Stimulated activated CD4-positive, alpha-beta T cell treated with anti-CD3 and anti-CD28 coated beads, Interleukin-12 subunit alpha, Interleukin-12 subunit beta, amount 100 ng/mL, for 4 hours (primary cell): ENCODE measurements at places on chromosomes 12 and 14.

- DNase-seq = no peak
Measured at GRCh38 chr12:112944024-112944690, 5.9 kb downstream of the OAS3 start.

GRCh38 chr12:71799106-71799505 is 40.5 kb upstream of the TBC1D15 start:
- DNase-seq = no peak

DNA sequence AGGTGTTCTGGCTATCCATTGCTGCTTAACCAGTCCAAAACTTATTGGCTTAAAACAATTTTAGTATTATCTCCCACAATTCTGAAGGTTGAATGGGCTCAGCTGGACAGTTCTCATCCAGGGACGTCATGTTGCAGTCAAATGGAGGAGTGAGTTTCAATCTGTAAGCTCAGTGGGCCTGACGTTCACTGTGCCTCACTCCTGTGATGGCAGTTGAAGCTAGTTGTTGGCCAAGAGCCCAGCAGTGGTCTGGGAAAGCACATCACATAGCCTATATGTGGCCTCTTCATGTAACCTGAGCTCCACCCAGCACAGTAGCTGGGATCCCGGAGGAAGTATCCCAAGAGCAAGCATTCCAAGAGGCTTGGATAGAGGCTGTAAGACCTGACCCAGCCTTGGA is 40.6 kb upstream of the CDKN3 start:
- DNase-seq = no peak

- DNase-seq = peak; percentile 36
Measured at GRCh38 chr12:92143686-92144630, 1.7 kb downstream of the BTG1 start.

DNA sequence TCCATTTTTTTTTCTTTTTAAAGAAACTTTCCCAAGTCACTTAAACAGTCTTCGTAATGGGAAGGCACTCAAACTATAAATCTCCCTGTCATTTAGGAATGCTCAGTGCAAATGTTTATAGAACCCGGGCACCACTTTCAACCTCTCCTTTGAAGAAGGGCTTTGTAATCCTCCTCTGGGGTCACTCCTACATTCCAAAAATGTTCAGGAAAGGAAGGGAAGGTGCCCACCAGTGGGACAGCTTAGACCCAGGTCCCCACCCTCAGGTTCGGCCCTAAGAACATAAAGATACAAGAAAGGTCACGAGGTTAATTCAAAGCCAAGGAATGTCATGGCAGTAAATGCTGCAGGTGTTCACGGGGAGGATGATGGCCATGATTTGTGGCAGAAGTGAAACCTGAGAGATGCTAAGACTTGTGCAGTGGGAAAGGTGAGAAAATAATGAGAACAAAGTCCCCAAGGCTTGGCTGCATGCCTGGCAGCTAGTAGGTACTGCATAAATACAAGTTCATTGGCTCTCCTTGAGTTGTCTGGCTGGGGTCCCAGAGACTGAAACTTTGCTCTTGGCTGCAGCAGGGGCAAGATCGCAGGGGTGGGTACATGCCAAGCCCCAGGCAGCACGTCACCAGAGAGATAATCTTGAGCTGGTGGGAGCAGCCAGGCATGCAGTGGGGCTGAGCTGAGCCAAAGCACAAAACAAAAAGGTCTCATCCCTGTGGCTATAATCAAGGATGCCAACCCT is 21.1 kb downstream of the KRT18 start:
- no peak for DNase-seq

DNA sequence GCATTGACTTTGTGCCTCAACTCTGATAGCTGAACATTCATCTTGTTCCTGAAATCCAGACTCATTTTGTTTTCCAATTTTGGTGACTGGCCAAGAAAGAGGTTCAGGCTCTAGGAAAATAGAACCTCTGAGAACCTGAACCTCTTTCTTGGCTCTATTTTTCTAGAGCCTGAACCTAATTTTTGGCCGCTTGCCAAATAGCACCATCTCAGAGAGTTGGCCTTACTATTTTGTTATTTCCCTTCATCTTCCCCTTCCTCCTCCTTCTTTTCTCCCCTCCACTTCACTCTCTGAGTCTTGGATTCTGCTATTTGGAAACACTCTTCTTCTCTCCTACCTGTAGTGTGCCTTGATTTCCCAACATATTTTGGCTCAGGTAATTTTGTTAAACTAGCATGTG is 114.4 kb upstream of the CNTN1 start:
- DNase-seq = no peak

GRCh38 chr14:71555654-71556559 is 376.3 kb upstream of the RGS6 start:
- DNase-seq = peak; percentile 48

GRCh38 chr12:52946797-52947547 is 1.9 kb upstream of the KRT18 start:
- DNase-seq = no peak

DNA sequence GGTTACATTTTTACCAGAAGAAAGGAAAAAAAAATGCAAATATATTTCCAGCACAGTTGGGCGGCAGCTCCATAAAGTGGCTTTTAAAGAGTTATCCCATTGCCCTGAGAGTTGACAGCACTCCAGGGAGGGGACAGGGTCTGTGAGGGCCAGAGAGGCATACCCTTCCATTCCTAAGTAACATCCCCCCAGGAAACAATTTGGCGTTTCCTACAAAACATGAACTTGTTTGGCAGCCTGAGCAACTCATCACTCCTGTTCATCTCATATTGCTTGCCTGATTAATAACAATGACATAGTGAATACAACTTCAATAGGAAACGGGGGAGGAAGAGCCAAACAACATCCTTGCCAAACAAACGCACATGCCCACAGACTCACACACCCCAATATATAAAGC is 23.3 kb downstream of the TC2N start:
- no peak for DNase-seq

DNA sequence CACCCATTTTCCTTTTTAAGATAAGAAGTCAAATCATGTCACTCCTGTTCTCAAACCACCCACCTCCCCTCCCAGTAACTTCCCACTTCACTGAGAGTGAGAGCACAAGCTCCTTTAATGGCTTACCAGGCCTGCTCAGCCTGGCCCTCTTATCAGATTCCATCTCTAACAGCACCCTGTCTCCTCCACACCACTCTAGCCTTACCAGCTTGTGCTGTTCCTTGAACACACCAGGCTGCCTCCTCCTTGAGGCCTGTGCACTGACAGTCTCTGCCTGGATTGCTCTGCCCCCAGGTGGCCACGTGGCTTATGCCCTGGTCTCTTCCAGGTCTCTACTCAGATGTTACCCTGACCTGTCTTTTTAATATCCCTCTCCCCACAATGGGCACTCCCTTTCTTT is 40.1 kb upstream of the EVL start:
- peak; percentile 8 for DNase-seq

- DNase-seq = no peak
Measured at GRCh38 chr14:43692706-43693105, 814.4 kb downstream of the FSCB start.

- no peak for DNase-seq
Measured at GRCh38 chr14:100332797-100333196, 9.7 kb downstream of the SLC25A47 start.

DNA sequence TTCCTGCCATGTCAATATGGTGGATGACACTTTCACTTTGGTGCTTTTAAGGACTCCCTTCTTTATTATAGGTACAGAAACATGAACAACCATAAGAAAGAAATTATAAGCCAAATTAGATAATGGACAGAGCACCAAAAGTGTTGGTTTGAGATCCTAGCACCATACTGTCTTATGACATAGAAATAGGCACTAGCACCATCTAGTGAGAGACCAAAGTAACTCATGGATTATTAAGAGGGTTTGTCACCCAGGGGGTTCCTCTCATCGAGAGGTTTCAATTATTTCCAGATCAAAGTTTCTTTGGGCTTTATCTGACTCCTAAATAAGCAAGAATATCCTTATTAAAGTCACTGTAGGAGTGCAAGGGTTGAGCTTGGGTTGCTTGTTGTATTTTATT is 153.0 kb upstream of the DIO2 start:
- DNase-seq = no peak

DNA sequence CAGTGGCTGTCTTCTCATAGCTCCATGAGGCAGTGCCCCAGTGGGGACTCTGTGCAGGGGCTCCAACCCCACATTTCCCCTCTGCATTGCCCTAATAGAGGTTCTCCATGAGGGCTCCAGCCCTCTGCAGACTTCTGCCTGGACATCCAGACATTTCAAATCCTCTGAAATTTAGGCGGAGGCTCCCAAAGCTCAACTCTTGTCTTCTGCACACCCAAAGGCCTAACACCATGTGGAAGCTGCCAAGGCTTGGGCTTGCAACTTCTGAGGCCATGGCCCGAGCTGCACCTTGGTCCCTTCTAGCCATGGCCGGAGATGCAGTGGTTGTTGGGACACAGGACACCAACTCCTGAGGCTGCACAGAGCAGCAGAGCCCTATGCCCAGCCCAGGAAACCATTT is 20.5 kb upstream of the PPP2R5C start:
- DNase-seq = no peak

DNA sequence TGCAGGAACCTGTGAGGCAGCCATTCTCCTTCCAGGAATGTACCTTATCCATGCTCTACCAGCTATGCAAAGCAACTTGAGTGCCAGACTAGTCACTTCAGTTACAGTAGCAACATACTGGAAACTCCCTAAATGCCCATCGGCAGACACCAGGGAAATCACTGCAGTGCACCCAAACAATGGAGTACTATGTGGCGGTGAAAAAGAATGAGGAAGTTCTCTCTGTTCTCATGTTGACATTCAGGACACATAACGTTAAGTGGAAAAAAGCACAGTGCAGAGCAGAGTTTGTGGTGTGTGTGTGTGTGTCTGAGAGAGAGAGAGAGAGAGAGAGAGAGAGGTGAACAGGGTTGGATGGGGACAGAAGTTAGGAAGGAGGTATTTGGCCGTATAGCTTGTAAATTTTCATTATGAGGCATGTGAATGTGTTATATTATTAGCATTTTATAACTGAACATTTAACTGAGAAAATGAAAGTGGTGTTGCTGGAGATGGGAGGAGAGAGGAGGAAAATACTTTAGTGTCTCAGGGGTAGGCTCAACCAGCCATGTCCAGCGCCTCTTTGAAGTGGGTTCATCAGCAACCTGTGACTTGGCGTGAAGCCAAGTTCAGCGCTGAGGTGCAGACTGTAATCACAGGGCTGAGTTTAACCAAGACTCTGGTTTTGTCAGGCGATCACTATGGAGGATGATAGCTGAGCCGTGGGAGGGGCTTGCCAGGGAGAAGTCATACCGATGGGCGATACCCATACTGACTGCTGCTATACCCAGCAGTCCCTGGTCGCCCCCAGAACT is 17.3 kb downstream of the TNFAIP2 start:
- no peak for DNase-seq

- no peak for DNase-seq
Measured at GRCh38 chr14:68394764-68395143, 398.1 kb downstream of the ZFP36L1 start.

DNA sequence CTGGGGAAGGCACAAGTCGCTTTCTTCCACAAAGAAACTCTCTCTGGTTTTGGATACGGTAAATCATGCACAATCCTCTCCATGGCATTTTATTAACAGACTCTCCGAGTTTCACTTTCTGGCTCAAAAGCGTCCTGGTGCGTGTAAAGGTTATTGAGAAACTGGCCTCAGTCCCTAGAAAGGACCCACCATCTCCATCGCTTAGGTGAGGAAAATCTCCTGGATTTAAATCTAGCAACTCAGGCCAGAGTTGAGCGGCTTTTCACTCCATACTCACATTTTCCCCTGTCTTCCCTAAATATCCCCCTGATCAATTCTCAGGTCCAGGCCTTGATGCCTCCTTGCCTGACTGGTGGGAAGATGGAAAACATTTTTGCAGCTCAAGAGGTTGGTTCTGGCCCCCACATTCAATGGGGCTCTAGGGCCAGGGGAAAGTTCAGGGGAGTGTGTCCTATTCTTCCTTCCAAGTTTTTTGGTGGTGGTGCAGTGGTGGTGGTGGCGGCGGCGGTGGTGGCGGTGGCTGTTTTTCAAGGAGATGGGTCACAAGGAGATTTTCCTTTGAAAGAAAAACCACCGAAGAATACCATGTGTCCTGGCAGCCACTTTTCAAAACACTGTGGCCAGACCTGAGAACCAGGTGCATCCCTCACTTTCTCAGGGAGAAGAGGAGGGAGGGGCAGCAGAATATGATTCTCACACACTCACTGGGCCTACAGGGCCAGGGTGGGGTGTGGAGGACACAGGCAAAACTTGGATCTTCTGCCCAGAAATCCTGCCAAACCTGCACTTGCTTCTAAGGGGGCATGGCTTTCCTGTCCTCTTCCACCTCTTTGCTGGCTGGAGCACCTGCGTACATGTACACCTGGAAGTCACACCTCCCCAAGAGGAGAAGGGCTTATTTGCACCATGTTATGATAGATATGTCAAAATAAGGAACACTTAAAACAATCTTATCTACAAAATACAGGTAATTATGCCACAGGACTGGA is 46.7 kb upstream of the PNMA1 start:
- no peak for DNase-seq

DNA sequence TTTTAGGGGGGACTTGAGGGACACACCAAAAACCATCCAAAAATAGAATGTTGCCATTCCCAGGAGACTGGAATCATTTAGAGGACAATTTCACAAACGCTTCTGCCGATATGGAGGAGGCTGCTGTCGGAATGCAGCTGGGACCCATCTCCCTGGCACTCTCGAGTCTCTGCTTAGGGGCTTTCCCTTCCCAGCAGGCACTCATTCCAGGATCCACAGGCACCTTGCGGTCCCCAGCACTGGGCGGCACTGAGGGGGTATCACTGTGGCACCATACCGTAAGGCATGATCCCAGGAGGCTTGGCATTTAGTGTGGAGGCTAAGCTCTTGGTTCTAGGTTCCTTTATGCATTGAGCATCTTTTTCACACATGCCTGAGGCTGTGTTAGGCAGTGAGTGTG is 36.6 kb upstream of the LTBP2 start:
- no peak for DNase-seq

- DNase-seq = no peak
Measured at GRCh38 chr12:57112492-57113294, 1.5 kb upstream of the STAT6 start.

- DNase-seq = no peak
Measured at GRCh38 chr12:19312637-19313036, 126.7 kb upstream of the AEBP2 start.

DNA sequence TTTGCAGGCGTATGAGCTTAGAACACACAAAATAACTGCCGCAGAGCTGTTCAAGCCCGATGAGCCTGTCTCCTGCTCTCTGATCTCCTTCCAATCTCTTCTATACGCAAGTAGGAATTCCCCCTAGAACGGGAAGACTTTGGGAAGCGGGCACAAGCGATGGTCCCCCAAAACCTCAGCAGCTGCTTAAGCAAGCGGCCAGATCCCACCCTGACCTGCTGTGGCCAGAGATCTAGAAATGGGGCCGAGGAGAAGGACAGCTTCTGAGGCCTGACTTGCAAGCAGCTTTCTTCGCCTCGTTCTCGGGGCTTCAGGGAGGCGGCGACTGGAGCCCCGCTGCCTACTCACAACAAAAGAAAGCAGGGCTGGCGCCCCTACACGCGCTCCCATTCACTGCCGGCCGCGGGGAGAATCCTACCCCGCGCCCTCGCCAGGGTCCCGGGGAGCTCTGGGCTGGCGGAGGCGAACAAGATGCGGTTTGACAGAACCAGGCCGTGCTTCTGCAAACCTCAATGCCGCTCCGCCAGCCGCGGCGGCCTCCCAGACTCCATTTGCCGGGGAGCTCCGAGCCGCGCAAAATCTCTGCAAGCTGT is 922 bp downstream of the TBX5 start:
- DNase-seq = no peak
